ENCODE measurements at places on chromosomes 1 and 21.

GRCh38 chr1:160821627-160822026 lies 25.7 kb downstream of the LY9 start:
- DNase-seq: peak; percentile 65

DNA sequence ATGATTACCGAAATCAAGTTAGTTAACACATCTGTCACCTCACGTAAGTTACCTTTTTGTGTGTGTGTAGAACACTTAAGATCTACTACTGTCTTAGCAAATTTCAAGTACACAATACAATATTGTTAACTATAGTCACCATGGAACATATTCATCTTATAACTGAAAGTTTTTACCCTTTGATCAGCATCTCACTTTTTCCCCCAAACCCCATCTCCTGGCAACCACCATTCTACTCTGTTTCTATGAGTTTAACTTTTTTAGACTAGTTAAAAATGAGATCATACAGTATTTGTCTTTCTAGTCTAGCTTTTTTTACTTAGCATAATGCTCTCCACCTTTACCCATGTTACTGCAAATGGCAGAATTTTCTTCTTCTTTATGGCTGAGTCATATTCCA lies 124.7 kb downstream of the RABGAP1L start:
- no peak for DNase-seq

DNA sequence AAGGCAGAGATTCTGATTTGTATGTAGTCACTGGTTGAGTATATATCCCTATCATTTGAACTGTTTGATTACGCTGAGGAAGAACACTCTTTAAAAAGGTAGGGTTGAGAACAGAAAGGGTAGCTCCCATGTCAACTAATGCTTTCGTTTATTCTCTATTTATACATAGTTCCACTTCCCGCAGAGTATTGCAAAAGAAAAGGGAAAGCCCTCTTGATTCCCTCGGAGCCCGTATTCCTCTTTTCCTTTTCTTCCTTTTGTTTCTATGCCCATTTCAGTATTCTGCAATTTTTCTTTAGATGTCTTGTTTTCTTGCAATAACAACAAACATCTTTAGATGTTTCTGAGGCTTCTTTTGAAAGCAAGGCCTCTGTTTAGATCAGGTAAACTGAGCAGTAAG lies 78.2 kb downstream of the DNTTIP2 start:
- DNase-seq: no peak

- no peak for DNase-seq
These were observed 68.7 kb upstream of the ROR1 start for GRCh38 chr1:63705078-63705477.

DNA sequence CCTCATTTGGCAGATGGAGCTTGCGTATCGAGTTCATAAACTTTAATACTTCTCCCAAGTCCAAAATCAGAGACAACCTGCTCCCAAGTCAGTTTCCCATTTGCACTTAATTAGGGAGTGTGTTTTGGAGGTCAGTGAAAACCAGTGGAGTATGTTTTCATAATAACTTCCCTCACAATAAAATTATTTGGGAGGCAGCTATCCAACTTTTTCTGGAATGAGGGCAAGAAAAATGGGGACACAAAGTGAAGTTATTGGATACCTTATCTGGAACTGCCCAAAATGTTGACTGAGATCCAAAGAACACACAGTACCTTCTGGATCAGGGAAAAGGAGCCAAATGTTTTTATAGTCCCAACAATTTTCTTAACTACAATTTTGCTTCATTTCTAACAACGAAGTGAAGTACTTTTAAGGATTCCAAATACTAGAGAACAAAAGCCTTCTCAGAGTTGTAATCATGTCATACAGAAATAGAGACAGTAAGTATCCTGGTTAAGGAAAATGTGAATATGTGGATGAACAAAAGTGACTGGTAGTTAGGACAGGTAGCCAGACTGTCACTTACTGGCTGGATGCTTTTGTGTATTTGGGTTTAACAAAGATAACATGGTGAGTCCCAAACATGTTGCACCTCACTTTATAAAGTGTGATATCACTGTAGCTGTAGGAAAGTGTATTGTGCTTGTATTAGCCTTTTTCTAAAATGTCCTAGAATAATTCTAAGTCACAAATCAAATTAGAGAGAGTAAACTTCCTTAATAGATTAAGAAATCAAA lies 325.0 kb downstream of the HLX start:
- no peak for DNase-seq

DNA sequence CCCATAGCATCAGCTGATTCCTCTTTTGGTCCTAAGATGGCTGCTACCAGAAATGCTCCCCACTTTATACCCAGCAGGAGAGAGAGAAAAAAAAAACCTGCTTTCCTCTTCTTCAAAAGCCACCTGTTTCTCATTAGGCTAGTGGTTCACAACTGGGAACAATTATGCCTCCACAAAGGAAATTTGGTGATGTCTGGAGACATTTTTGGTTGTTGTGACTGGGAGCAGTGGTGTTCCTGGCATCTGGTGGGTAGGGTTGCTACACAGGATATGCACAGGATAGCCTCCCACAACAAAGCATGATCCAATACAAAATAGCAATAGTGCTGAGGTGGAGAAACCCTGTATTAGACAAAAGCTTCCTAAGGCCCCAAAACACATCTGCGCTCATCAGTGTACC lies 38.5 kb upstream of the SGIP1 start:
- no peak for DNase-seq

- no peak for DNase-seq
These were observed 34.2 kb downstream of the KRTAP10-1 start for GRCh38 chr21:44505673-44506278.

DNA sequence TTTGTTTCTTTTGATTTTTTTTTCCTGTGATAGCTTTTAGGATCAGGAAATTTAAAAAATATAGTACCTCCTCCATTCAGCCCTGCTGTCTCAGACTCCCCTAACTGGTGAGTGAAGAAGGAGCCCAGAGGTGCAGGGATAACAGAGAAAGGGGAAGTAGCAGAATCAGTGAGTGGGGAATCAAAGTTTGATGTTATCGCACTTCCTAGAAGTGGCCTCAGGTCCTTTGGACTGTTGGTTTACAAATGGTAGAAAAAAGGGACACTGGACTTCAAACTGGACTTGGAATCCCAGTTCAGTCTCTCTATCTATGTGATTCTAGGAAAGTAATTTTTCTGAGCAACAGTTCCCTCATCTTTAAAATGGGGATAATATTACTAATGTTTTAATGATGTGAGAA lies 99.5 kb downstream of the FGGY start:
- DNase-seq: no peak

GRCh38 chr21:44265734-44266270 lies 4.1 kb upstream of the DNMT3L start:
- DNase-seq: no peak

GRCh38 chr1:32754317-32755097 lies 51.9 kb upstream of the SYNC start:
- DNase-seq: peak; percentile 95

- no peak for DNase-seq
These were observed 375.4 kb downstream of the COL11A1 start for GRCh38 chr1:102732927-102733326.

GRCh38 chr1:230231774-230232145 lies 164.7 kb downstream of the GALNT2 start:
- peak; percentile 38 for DNase-seq

- no peak for DNase-seq
These were observed 2.7 kb downstream of the RAB29 start for GRCh38 chr1:205772607-205773032.

- DNase-seq: no peak
These were observed 39.5 kb downstream of the PDPN start for GRCh38 chr1:13623021-13623637.

GRCh38 chr1:229953736-229954326 lies 113.2 kb upstream of the GALNT2 start:
- no peak for DNase-seq

DNA sequence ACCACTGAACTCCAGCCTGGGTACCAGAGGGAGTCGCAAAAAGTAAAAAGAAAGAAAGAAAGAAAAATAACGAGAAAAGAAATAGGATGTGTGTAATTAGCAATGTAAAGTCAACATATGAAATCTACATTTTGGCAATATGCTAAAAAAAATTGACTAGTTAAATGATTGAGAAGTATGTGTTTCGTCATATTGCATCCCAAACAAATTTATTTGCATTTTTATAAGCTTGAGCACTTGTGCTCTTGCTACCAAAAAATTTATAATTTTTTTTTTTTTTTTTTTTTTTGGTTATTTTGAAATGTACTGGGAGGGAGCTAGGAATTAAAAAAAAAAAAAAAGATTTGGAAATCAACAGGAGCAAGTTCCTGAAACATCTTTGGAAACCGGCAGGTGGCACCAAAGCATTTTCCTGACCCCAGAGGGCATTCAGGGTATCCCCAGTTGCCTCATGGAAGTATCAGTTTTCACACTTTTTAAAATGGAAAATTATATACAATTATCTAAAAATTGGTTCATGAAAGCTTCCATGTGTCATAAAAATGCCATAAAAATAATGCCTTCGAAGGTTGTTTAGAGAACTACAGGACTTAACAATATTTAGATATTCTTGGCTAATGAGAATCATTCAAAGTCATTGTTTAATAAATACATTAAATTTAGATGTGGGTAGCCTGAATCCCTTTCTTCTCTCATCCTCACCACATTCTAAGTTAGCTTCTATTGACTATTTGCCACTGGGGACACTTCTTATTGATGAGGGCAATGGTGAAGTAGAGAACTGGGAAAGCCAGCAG lies 4.8 kb upstream of the HEATR1 start:
- DNase-seq: peak; percentile 80

GRCh38 chr1:87392248-87393192 lies 63.8 kb downstream of the LMO4 start:
- no peak for DNase-seq

- no peak for DNase-seq
These were observed 305.4 kb upstream of the PTBP2 start for GRCh38 chr1:96416111-96416595.

DNA sequence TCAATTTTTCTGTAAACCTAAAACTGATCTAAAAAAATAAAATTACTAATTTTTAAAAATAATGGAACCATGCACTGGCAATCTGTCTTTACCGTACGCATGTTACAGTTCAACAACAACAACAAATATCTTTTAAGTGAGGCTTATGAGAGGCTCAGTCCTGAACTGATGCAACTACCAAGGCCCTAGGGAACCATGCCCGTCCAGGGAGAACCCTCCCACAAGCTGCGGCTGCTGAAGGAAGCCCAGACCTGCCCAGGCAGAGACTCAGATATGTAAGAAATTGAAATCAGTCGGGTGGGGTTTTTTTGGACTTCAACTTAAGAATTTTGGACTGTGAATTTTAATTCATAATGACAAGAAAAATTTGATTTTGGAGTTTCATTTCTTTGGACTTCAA lies 91.1 kb downstream of the NPHP4 start:
- no peak for DNase-seq

DNA sequence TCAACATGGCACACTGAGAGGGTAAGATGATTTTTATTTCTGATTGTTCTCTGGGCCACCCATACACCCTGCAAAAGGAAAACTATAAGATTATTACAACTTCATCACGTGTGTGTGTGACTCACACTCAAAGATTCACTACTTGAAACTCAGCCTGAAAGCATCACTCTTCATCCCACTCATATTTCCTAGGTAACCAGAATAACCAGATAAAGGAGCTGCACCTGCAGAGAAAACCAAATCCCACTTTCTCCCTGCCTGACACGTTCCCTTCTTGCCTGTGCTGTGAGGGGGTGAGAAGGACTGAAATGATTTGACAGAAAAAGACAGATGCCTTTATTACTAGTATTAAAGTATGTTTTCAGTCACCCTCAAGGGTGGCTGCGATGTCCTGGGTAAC lies 131.6 kb downstream of the TGFBR3 start:
- DNase-seq: no peak

GRCh38 chr1:39995973-39996393 lies 41.0 kb downstream of the MFSD2A start:
- DNase-seq: no peak

- peak; percentile 88 for DNase-seq
These were observed 58.5 kb upstream of the ACTL8 start for GRCh38 chr1:17696417-17697301.

DNA sequence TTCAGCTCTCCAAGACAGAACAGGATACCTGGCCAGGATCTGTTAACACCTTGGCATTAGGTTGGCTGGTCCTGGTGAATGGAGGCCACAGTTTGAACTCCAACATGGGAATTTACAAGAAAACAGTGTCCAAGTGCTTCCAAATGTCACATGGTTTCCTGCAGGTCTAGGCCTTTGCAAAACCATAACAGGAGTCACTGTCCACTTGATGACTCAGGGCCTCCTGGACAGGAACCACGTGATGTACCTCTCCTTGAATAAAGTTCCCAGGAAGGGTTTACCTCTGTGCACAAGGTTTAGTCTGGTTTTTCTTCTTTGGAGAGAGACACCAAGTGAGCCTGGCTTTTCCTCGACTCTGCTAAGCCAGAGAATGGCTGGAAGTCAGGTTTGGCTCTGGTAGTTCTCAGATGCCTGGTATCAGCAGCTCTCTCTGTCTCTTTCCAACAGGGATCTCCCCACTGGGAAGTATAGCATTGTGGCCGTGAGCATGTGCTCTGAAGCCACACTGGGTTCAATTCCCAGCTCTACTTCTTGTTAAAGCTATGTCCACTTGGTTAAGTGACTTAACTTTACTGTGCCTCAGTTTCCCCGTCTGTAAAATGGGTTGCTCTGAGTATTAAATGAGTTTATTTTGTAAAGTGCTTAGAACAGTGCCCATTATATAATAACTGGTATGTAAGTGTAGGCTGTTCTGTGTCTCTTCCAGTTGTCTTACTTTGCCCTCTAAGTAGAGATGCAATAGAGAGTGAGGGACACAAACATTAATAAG lies 27.3 kb upstream of the TMEM61 start:
- DNase-seq: no peak

GRCh38 chr1:97392701-97393100 lies 528.1 kb downstream of the DPYD start:
- DNase-seq: no peak

GRCh38 chr1:164607351-164607750 lies 48.4 kb downstream of the PBX1 start:
- no peak for DNase-seq

DNA sequence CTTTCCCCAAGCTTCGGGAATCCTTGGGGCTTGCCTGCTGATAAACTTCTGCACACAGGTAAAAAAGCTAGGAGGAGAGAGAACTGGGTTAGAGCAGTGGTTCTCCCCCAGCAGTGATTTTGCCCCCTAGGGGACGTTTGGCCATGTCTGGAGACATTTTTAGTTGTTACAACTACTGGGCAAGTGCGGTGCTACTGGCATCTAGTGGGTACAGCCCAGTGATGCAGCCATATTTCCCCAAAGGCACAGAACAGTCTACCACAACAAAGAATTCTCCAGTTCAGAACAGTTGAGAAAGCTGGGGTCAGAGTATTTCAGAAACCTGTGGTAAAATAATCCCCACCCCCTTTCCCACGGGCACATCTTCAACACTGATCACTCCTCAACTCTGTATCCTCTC lies 41.3 kb downstream of the LRRC71 start:
- peak; percentile 39 for DNase-seq

Data from GM23338 (cell line).